Muscle of leg (tissue), 16 donors: ENCODE measurements at places on chromosomes 7 and 10. TPM values are rescaled to one million over a fixed set of nuclear protein-coding genes. Genes with fewer than 3 reads are reported as not detected.

Gene LRRD1
- 0.31 TPM for total RNA-seq

DNA sequence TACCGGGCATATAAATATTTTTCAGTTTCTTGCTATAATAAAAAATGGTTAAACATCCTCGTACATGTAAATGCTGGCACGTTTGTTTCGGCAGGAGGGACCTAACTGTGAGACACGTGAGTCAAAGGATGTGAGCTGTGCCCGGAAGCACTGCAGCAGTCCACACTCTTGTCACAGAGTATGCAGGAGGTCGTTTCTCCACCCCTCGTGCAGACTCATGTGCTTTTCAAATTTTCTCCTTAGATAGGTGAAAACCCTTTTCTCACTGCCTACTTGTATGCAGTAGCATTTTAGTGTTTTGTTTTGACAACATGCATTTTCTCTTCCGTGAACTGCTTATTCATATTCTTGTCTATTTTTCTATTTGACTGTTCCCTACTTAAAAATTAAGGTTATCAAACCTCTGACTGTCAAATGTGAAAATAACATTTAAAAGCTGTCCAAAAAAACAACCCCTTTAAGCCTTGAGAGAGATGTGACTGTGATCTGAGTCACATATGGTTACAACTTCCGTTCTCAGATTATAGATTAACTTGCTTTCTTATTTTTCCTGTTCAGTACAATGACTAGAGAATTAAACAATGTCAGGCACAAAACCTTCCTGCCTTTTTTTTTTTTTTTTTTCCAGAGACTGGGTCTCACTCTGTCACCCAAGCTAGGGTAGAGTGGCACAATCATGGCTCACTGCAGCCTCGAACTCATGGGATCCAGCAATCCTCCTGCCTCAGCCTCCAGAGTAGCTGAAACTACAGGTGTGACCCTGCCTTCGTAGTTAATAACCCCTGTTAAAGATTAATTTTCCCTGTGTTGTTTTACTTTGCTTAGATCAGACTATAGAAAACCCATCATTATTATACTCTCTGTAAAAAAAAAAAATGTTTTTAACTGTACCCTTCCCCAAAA, 45.1 kb downstream of the DPY19L1 start:
- peak; percentile 5 for DNase-seq

Gene ZNF804B
- total RNA-seq: under 0.01 TPM

DNA sequence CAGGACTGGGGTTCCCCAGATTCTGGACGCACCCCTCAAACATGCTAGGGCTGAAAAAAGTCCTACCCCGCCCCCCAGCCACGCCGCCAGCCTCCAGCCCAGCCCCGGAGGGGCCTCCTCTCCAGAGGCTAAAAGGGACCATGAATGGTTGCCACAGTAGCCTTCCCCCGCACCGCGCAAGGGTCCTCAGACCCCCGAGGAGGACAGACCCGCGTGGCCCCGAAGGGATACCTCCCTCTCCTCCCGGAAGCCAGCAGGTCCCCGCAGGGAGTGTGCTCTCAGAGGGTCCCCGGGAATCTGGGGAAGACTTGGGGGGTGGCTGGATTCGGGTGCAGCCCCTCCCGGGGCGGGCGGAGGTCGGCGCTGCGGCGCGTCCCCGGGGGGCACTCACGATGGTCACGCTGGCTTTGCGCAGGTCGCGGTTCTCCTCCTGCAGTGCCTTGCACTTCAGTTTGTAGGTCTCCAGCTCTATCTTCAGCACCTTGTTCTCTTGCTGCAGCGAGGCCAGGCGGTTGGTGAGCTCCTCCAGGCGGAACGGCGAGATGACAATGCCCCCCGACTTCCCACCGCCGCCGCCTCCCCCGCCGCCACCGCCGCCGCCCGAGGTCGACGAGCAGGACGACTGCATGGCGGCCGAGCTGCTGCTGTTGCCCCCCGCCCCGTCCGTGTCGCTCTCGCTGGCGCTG, 482 bp downstream of the CCDC6 start:
- DNase-seq: no peak

DNA sequence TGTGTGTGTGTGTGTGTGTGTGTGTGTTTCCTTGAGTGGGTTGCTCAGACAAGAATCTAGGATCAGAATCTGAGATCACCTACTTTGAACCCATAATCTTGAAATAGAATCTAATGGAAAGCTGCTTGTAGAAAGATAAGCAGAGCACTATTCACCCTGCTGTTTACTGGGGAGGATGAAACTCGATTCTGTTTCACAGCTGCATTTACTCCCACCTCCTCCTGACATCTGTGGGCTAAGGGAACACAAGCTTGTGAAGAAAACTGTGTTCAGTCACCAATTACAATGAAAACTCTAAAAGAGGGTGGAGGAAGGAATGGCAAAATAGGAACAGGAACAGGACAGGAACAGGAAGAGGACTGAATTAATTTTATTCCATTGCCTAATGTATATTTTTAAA, 269.5 kb downstream of the TSPAN12 start:
- DNase-seq: peak; percentile 11

Gene PRDX3
- 120 TPM for total RNA-seq

- no peak for DNase-seq
Measured at GRCh38 chr7:141609576-141609975, 58.4 kb downstream of the AGK start.

- peak; percentile 88 for DNase-seq
Measured at GRCh38 chr7:69364813-69365643, 233.2 kb upstream of the AUTS2 start.

Gene PRSS37
- total RNA-seq: not detected

DNA sequence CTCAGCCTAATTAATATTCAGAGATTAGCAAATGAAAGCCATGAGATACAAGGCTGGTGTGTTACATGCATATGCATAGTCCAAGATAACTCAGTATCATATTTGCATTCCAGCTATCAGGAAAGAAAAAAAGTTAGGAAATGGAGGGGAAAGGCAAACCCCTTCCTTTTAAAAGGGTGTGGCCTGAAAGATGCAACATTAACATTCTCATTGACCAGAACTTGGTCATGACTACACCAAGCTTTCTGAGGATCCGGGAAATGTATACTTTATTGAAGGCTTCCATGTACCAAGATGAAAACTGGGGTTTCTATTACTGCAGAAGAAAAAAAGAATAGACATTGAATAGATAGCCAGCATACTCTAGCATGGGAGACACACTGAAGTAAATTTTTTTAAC, 96.5 kb downstream of the IPMK start:
- no peak for DNase-seq

Gene CDHR1
- total RNA-seq: 0.27 TPM

DNA sequence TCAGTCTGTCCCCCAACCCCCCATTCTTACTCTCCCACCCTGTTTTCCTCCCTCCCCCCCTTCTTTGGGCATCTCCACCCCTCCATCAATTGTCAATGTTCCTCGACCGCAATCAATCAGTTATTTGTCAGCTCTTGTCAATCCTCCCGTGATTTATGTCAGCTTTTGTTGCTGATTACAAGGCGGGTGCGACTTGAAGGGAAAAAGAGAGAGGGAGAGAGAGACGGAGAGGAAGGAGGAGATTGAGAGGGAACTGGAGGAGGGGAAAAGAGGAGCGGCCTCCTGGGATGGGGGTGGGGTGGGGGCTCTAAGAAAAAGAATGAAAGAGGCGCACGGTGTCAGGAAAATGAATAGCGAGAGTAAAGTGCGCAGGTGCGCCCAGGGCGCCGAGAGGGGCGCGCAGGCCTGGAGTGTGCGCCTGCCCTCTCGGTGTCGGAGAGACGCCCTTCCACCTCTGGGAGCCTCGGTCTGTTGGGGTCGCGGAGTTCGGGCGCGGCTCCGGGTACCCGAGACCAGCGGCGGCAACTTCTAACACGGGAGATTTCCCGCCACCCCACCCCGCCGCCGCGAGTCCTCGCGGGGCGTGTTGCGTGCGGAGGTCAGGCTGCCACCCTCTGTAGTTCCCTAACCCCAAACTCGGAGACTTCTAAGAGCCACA, 1.1 kb upstream of the ZNF503 start:
- DNase-seq: no peak

- DNase-seq: no peak
Measured at GRCh38 chr10:132524443-132525285, 12.9 kb upstream of the INPP5A start.

Gene GPAM
- total RNA-seq: 14.9 TPM

Gene CHRM2
- total RNA-seq: 0.18 TPM

- no peak for DNase-seq
Measured at GRCh38 chr7:151793531-151793951, 83.4 kb downstream of the PRKAG2 start.

GRCh38 chr10:81548160-81548559, 326.8 kb upstream of the NRG3 start:
- DNase-seq: no peak

GRCh38 chr7:115146148-115146547, 224.3 kb downstream of the MDFIC start:
- peak; percentile 8 for DNase-seq

Gene PTF1A
- not detected for total RNA-seq
